ENCODE measurements at places on chromosomes 13 and 19.
A peak's percentile ranks its signal among the peaks of the same experiment; 100 is the strongest.

DNA sequence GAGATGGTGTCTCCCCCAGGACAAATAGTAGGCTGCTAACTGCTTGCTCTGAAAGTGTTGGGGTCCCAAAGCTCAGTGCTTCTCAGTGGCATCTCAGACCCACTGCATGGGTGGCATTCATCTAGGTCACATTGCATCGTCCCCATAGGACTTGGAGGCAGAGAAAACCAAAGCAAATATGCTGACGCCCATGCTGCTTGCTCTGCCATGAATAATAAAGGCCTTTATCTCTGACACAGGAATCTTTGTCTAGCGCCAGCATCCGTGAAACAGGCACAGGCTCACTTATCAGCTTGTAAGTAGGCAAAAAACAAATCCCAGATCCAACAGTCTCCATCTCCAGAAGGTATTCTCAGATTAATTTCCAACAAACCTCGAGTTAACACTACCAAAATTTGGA lies 18.9 kb upstream of the IPO5 start:
- no peak for DNase-seq

DNA sequence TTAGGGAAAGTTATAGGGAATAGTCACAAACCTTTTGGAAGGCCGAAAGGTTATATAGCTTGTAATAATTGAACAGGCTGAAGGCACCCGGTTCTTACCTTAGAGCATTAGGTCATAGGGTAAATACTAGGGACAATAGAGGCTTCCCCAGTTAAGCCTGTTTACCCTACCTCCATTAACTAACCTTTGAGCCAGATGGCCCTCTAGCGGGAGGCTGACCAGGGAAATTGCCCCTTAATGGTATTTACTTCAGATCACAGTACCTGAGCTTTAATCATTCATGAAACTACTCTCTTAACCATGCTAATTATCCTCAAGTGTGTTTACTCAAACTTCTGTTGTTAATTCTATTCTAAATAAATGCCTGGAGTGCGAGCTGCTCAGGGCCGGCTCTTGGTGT lies 20.4 kb upstream of the ZNF83 start:
- no peak for DNase-seq

- peak; percentile 69 for DNase-seq
Measured at GRCh38 chr13:75482070-75482819, at the start of gene TBC1D4. TBC1D4 (minus strand) TSS chr13:75482169; CDS start chr13:75481767, 402 bp downstream.

GRCh38 chr19:38224014-38224862 lies at the start of gene DPF1:
DPF1 (minus strand) TSS chr19:38224222; CDS start chr19:38224142, 80 bp downstream.
- peak; percentile 74 for DNase-seq

- DNase-seq: no peak
Measured at GRCh38 chr13:22032905-22033304, 362.0 kb downstream of the FGF9 start.

GRCh38 chr19:54670576-54671357 lies 8.0 kb downstream of the LILRB4 start:
- DNase-seq: no peak

DNA sequence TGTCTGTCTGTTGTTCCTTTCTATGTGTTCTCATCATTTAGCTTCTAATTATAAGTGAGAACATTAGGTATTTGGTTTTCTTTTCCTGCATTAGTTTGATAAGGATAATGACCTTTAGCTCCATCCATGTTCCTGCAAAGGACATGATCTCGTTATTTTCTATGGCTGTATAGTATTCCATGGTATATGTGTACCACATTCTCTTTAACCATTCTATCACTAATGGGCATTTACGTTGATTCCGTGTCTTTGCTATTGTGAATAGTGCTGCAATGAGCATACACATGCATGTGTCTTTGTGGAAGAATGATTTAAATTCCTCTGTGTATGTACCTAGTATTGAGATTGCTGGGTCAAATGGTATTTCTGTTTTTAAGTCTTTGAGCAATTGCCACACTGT lies 1799.7 kb downstream of the SLITRK5 start:
- DNase-seq: no peak

GRCh38 chr13:27967736-27968315 lies 1.3 kb downstream of the CDX2 start:
- no peak for DNase-seq

GRCh38 chr13:23632048-23632582 lies 61.9 kb downstream of the TNFRSF19 start:
- DNase-seq: no peak

DNA sequence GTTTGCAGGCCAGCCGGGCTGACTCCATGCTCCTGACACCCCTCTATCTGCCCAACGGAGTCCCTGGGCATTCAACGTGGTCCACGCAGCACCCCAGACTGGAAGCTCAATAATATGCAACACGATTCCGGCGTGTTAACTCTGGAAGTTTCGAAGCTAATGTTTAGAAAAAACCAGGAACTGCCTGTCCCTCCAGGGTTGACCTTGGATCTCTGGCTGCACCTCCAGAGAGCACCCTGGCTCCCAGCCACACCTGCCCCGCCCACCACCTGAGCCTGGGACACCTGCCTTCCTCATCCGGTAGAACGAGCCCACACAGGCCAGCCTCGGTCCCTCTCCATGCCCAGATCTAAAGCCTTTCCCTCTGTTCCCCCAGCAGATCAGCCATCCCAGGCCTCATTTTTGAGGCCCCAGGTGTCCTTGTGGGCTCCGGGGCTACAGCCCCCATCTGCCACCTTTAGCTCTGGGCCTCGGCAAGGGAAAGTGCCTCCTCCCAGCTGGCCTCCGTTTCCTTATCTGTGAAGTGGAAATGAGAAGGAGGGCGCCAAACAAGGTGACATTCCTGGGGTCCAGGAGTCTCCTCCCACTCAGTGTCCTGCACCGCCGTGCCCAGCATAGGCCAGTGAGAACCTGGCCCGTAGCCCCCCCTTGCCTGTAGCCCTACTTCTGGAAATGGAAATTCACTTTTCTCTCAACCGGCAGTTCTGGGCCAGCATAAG lies 38.7 kb downstream of the KLF2 start:
- DNase-seq: no peak

GRCh38 chr19:6108721-6109633 lies 1.3 kb downstream of the RFX2 start:
- DNase-seq: peak; percentile 68

GRCh38 chr13:38636073-38636472 lies 50.8 kb upstream of the FREM2 start:
- no peak for DNase-seq

DNA sequence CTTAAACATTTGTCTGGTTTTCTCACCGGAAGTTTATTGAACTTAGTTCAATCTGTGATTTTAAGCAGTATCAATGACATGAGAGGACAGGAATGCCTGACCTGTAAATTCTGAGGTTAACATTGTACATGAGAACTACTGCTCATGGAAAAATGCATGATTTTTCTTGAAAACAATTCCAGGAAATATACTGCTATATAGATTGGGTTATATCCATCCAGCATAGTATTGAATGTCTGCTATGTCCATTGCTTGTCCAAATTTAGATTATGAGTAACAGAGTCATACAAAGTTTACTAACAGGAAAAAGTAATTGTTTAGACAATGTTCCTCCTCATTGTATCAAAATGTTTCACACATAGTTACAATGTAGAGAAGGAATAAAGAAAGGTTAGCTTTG lies 606.8 kb downstream of the DACH1 start:
- DNase-seq: no peak

- DNase-seq: no peak
Measured at GRCh38 chr13:26998292-26998691, 173.3 kb downstream of the USP12 start.

DNA sequence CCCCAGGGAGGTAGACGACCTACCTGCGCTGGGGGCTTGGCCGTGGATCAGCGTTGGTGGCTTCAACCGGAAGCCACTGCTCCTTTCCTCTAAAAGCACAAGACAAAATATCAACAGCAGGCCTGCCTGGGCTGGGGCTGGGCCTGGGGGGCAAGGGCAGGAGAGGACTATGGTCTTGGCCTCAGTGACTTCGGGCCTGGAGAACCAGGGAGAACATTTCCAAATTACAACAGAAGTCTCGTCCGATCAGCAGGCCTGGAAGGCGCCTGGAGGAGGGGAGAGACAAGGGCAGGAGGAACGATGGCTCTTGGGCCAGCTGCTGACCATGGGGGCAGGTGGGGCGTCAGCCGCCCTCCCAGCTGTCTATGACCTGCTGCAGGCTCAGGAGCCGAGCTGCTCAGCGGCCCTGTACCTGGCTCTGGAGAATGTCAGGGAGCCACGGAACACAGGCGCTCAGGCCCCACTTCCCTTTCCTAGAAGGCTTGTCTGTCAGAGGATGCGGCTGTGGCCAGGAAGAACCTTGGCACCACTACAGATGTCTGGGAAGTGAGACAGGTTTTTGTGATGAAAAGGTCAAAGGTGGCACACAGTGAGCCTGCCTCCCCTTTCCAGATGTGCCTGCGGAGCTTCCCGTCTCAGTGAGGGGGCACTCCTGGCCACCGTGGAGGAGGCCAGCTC lies 19.5 kb downstream of the CAPS start:
- no peak for DNase-seq

DNA sequence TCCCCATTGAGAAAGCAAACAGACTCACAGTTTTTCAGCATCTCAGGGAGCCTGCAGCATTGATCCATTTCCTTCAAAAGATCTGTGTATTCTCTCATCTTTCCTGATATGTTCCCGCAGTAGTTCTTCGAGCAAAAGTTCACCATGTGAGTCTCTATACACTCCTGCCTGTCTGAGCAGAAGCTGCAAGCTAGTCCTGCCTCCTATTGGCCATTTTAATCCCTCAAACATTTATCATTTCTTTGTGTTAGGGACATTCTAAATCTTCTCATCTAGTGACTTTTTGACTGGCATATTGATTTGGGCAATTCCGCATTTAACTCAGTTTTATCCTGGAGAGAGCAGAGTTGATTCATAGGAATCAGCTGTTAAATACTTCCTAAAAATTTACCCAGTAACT lies 660.4 kb upstream of the KLF12 start:
- DNase-seq: no peak

DNA sequence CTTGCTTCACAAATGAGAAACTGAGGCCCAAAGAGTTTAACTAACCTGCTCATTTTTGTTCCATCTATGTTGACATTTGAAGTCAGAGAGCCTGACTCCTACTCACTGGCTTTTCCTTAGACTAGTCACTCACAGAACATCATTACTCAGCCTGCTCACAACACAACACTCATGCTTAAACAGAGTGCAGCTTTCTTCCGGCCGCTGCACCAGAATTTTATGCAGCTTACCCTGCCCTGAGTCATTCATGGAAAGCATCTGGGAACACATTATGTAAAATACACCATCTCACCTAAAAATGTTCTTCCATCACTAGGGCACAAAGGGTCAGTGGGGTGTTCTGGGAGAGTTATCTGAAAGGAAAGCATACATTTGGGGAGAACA lies 303.4 kb downstream of the SPRY2 start:
- DNase-seq: no peak

GRCh38 chr19:6979399-6979798 lies 41.8 kb downstream of the MBD3L2B start:
- no peak for DNase-seq

- DNase-seq: no peak
Measured at GRCh38 chr13:40084934-40085333, 429.5 kb downstream of the COG6 start.

GRCh38 chr19:16559780-16560276 lies 12.4 kb downstream of the SLC35E1 start:
- no peak for DNase-seq

DNA sequence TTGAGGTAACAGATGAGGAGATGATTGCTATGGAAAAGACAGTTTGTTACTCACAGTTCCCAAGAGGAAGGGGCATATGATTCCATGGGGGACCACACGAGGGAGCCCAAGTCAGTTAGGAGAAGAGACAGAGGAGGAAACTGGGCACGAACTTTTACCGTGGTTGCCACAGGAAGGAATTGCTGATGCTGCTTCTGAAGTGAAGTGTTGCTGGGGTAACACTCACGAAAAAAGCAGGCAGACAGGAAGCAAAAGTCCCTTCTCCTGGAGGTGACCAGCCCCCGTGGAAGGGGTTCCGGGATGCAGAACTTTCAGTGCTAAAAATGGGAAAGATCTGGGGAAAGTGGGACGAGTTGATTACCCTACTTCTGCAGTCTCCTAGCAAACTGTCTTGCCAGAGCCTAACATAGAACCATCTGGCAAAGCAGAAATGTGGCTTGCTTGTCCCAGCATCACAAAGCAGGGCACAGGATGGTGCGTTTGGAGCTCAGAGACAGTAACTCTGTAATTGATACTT lies 35.4 kb upstream of the MAP3K10 start:
- no peak for DNase-seq

DNA sequence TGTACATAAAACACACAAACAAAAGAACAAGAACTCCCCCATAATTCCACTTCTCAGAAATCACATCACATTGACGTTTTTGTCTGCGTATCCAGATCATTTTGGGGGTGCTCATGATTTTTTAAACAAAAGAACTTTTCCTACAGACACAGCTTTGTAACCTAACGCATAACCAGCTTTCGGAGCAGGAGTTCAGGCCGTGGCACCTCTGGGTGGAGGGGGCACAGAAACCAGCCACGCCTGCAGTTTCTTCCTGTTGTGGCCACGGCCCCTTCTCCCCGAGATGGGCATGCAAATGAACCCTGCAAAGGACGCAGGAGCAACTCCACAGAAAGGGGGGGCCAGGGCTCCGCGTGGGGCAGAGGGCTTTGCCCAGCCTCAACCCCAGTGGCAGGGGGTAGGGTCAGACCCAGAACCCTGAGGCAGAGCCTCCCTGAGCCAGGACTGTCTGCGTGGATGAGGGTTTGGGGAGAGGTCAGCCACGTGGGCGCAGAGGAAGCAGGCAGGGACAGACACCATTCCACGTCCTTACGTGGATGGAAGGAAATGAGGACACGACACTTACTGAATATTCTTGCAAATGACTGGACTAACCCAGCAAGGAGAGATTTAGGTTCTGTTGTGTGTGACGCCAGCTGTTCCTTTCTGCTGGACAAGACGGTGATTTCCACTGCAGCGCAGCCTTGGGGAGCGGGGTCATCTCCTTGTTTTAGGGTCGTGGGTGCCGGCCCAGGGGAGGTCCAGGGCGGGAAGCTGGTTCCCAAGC lies 64.4 kb downstream of the RASA3 start:
- DNase-seq: peak; percentile 69

DNA sequence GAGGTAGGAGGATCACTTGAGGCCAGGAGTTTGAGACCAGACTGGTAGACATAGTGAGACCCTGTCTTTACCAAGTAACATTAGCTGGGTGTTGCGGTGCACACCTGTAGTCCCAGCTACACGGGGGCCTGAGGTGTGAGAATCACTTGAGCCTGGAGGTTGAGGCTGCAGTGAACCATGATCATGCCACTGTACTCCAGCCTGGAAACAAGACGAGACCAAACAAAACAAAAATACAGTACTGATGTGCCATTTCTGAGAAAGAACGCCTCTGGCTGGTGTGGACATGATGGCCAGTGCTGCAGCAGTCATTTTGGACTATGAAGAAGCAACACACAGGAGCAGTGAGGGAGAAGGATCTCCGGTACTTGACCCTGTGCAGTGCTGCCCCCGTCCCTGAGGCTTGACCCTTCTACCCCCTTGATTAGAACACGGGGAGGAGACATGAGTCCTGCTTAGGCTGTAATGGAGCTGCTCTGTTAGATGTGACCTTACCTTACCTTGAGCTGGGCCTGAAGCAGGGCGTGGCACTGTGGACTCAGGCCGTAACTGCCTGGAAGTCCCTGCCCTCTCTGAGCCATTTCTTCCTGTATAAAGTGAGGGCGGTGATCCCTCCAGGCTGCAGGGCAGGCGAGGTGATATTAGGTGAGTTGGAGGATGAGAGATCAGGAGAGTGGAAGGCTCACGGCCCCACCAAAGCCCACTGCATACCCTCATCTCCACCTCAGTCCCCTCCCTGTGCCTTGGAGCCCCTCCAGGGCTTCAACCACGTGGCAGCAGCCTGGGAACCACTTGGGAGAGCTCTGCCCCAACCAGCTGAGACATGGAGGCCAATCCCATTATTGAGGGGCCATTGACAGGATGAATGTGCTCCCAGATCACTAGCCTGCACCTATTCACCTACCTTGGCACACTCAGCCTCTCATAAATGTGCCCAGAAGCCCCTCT lies 5.9 kb downstream of the RPL18A start:
- peak; percentile 73 for DNase-seq
